Motor neuron (in vitro differentiated cells): ENCODE measurements at places on chromosomes 7 and 10. TPM values are rescaled to one million over a fixed set of nuclear protein-coding genes. Genes with fewer than 3 reads are reported as not detected.
A peak's percentile ranks its signal among the peaks of the same experiment; 100 is the strongest.

- ATAC-seq: no peak
Observed at GRCh38 chr7:66699998-66700397, 40.5 kb upstream of the RABGEF1 start.

C10orf67 gene
- total RNA-seq: 0.22 and 0.50 TPM in 2 replicates

DNA sequence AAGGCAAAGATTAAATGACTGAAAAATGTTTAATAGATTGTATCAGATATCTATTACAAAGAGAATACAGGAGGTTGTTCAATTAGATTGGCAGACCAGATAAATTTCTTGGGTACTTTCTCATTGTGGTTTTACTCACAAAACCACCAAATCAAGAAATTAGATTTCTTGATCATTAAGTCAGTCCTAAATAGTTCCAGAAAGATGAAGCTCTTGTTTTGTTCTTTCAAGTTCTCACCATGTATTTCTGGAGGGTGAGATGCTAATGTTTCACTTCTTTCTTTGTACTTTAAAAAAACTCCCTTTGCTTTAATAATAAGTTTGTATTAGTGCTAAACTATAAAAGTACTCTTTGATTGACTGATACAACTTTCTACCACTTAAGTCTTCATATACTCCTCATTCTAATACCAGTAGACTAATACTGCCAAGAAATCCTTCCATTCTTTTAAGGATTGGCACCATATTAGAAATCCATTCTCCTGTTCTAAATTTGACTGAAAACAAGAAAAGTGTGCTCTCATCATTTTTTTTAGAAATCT is 69.4 kb downstream of the RNF133 start:
- ATAC-seq: no peak

- peak; percentile 93 for ATAC-seq
Observed at GRCh38 chr7:101138213-101138870, 11.4 kb downstream of the SERPINE1 start.

DNA sequence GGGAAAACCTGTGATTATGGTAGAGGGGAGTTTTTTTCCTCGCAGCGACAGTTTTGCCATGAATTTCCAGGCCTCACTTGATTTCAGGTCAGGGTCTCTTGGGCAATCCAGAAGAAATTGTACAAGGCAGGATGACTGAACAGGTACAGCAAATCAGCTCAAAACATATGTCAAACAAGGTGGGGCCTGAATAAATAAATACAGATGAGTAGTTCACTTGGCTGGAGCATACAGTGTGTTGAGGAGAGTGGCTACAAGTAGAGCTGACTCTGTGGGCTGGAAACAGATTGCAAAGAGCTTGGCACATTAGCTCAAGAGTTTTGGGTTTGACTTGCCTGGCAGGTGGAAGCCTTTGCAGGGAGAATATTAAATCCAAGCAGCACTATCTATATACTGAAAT is 15.0 kb downstream of the GIMAP8 start:
- ATAC-seq: no peak

ANKRD7 gene
- not detected in 2 replicates for total RNA-seq
